ENCODE measurements at places on chromosomes 13 and 19.

DNA sequence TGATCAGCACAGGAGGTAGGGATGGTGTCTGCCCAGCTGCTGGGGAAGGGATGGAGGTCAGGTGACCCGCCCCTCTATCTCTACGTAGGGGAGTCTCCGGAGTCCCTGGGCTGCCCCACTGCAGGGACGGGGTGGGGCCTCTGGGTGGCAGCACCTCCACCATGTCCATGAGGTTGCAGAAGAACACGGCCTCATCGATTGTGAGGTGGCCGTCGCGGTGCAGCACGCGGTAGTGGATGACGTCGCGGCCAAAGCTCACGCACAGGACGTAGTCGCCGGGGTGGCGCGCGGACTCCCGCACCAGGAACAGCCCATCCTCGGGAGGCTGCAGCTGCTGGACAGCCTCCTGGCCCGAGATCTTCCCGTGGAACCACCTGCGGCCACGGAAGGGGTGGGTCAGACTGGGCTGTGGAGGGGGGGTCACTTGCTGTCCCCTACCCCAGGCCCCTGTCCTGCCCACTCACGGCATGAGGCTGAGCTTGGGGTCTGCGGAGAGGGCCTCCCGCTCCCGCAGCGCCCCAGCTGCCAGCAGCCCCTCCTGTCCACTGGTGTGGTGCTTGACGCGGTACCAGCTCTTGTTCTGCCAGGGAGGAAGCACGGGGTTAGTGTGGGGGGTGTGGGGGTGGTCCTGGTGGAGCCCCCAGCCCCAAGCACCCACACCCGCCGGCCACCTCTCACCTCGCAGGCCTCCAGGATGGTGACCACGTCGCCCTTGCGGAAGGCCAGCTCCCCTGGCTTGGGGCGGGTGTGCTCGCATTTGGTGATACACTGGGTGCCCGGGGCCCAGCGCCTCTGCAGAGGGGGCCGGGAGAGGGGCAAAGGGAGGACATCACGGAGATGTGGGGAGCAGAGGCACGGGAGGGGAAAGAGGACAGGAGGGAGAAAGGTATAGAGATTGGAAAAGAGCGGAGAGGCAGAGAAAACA lies 2.3 kb downstream of the MATK start:
- DNase-seq: no peak

DNA sequence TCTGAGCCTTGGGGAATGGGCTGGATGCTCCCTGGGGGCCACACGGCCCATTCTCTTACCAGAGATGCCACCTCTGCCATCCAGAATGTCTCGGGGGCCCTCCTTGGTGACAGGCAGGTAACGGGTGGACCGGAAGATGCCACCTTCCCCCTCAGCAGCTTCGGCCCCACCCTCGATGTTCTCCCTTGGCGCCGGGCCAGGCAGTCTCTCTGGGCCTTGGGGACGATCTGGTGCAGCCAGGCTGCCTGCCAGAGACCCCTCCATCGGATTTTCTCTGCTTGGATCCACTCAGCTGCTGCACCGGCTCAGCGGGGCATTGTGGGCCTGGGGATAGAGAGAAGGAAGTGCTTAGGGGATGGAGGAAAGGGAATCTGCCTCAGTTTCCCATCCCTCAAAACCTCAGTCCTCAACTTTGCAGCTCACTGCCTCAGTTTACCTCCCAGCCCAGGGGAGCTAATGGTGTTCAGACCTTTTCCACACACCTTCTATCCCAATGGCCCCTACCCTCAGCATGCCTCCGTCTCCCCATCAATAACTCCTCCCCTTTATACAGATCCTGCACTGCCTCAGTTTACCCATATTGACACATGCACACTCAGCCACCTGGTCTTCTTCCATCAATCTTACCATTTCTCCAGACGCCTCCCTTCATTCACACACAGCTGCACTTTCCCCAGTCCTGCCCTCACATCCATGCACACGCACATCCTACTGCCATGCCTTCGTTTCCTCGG lies 1.5 kb downstream of the WIZ start:
- DNase-seq: no peak

GRCh38 chr13:112982281-112983041 lies 13.4 kb downstream of the MCF2L start:
- no peak for DNase-seq

- no peak for DNase-seq
These were observed 465.8 kb downstream of the OLFM4 start for GRCh38 chr13:53494406-53494805.

DNA sequence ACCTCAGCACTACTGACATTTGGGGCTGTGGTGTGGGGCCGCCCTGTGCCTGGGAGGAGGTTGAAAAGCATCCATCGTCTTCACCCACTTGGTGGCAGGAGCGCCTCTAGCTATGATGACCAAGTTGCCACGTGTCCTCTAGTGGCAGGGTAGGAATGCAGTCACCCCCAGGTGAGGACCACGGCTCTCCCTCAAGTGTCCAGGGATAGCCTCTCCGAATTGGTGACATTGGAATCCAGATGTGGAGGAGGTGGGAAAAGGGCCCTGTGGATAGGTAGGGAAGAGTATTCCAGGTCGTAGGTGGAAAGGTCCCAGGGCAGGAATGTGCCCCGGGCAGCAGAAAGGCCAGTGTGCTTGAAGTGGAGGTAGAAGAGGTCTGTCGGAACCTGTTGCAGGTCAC lies 37.6 kb downstream of the ARHGEF18 start:
- DNase-seq: no peak

- DNase-seq: no peak
These were observed 17.1 kb upstream of the ZSCAN4 start for GRCh38 chr19:57651654-57651996.

DNA sequence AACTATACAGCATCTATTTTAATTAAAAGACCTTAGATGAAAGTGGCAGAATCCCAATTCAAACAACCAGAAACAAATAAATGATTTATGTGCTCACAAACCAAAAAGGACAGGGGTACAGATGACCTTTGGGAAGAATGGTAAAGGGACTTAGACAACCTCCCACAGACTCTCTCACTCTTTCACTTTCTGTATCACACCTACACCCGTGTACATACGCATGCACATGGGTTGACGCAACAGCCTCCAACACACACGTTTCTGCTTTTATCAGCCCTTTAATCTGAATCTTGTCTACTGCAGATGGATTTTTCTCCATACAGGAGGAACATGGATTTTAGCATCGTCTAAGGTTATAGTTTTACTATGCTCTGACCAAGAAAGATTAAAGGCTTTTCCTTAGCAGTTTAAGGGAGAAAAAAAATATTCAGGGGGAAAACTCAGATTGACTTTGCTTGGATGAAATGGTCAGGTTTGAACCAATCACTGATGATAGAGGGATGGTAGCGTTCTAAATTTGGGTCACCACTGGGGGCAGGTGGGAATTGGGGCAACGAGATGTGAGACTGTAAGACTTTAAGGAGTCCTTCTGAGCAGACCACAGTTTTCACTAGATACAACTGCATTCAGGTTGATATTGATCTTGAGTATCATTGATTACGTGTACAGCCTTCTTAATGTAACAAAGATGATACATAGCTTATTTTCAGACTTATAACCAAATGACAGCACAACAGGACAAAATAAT lies 166.1 kb downstream of the ITGBL1 start:
- DNase-seq: no peak

- no peak for DNase-seq
These were observed 17.8 kb downstream of the HNRNPM start for GRCh38 chr19:8462571-8462970.

- DNase-seq: no peak
These were observed 82.7 kb downstream of the TEX26 start for GRCh38 chr13:31015199-31015598.

DNA sequence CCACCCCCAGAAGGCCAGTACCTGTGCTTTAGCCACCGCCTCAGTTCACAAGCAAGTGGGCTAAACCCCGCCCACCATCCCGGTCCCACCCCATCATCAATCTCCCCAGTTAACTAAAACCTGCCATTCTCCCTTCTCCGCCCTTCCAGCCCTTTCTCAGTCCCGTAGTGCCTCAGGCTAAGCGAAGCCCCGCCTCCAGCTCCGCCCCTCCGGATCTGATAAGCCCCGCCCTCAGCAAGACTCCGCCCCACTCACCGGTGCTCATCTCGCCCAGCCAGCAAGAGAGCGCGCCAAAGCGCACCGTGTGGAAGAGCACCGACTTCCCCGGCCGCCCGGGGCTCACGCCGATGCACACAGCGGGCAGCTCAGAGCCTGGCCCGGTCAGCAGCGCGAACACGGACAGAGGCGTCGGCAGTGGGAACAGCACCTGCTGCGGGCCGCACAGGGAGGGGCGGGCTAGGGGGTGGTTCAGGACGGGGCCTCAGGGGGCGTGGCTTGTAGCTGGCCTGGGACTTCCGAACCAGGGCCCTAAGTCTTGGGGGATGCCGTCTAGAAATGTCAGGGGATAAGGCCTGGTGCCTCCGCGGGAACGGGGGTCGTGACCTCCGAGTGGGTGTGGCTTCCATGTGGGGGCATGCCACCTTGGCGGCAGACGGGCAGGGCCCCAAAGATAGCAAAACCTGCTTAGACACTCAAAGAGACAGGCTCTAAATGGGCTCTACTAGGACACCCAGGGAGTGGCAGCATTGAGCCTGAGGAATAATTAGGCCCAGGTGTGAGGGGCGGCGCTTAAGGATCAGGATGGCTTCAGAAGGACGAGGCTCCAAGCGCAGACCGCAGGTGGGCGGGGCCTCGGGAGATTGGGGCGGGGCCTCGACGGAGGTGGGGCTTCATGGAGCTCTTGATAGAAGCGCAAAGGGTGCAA lies 21.4 kb downstream of the MAP4K1 start:
- no peak for DNase-seq

GRCh38 chr13:20411638-20412342 lies 113.9 kb downstream of the CRYL1 start:
- no peak for DNase-seq

DNA sequence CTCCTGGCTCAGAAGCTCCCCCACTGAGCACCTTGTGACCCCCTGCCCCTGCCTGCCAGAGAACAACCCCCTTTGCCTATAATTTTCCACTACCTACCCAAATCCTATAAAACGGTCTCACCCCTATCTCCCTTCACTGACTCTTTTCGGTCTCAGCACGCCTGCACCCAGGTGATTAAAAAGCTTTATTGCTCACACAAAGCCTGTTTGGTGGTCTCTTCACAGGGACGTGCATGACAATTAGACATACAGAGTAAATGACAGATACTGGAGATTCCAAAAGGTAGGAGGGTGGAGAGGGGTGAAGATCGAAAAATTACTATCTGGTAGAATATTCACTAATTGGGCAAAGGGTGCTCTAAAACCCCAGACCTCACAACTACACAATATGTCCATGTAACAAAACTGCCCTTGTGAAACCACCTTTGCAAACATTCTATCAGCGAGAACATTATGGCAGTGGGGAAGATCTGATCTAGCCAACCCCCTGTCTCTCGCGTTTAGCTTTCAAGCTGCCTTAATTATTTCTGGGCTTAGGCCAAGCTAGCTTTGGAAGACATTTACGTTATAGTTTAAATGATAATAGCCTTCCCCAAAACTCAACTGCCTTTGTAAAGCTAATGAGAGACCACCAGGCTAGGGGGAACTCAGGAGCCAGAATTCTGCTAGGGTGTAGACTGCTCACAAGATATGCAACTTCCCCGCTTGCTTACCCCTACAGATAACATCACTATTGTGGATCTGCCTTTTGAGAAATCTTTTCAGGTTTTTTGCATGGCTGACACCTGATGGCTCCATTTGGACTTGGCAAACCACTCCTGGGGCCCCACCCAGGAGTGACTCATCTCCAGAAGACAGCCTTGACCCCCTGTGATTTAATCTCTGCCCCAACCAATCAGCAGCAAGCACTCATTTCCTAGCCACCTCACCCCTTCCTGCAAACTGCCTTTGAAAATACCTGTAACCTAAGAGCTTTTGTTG lies 1534.0 kb upstream of the SPRY2 start:
- no peak for DNase-seq

- DNase-seq: no peak
These were observed 1.3 kb downstream of the ARHGAP45 start for GRCh38 chr19:1068009-1069001.

DNA sequence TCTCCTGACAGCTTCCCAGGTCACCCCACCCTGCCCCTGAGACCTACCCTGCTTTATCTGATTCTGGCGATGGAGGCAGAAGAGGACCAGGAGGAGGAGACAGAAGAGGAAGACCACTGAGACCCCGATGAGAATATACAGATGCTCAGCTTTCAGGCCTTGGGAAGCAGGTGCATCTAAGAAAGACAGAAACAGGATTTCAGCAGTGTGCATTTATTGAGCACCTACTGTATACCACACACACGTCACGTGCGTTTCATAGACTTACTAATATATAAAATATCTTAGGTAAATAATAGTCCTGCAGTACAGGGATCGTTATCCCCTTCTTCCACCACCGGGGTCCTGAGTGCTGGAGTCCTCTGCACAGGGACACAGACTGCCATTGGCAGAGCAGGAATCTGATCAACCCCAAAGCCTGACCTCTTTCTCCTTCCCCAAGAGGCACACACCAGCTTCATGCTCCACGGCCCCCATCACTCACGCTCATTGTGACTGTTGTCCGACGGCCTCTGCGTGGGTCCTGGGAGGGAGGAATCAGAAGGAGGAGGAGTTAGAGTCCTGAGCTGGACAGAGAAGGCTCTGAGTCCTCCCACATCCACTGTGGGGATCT lies 8.2 kb downstream of the LAIR1 start:
- no peak for DNase-seq

- no peak for DNase-seq
These were observed 3.4 kb upstream of the FCGBP start for GRCh38 chr19:39937787-39938186.

DNA sequence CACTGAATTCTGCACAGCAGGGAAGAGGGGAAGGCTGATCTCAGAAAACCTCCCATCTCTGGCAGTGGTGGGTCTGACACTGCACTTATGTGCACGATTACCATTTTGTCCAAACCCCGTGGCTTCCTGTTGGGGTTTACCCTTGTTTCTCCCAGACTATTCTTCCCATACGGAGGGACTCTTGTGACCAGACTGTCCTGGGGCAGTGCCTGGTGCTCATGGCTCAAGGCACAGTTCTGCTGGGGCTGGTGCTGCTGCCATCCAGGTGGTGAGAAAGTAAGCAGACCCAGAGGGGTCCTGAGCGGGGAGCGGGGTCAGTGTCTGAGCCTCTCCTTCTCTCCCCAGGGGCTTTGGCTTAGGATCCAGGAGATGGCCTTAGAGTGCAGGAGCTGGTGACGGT lies 5.1 kb upstream of the SIGLEC9 start:
- no peak for DNase-seq

- no peak for DNase-seq
These were observed 10.2 kb downstream of the ACTMAP start for GRCh38 chr19:40739871-40740703.
